ENCODE measurements at places on chromosomes 12 and 14.

DNA sequence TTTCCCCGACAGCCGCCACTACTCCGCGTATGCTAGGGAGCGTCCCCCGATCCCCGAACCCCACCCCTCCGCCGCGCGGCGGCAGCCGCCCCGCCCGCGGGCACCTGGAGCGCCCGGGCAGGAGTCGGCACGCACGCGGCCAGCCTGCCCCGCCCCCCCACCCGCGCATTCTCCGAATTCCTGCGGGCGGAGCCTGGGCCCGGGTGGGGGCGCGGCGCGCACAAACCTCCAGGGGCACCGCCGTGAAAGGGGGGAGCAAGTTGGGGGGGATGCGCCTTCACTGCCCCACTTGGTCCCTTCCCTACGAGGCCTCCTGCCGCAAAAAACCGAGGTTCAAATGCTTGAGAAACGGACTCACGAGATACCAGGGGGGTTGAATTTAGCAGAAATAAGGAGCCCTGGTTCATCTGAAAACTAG, 1.7 kb downstream of the AJUBA start:
- DNase-seq = peak; percentile 82

DNA sequence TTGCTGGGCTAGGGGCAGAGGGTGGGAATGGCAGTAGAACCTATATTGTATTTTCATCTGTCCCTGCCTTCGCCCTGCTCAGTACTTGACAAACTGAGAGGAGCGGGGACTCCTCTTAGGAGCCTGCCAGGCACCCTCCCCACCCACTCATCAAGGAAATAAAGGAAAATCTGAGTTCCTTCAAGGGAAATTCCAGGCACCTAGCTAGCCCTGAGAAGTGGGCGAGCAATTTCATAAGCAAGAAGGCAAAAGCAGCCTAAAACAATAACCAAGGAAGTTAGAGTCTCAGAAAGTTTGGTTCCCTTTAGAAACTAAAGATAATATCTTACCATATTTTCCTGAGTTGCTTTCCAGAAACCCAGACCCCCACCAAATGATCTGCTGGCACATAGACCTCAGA, 10.6 kb upstream of the PLEKHD1 start:
- no peak for DNase-seq

DNA sequence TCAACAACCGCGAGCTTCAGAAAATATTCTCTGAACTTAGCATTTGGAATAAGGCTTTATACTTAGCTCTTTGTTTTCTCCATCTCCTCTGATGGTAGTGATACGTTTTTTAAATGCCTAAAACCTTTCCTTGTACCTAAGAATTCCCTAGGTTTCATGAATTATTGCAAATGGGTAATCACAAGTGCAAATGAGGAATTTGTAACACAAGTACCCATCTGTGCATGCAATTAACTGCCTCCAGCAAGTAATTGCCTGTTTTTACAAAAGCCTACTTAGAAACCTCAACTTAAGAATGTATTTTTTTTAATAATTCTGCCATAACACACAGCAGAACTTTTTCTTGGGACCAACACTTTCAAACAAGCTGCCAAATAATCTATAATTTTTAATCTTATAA, 149.2 kb downstream of the PHLDA1 start:
- DNase-seq = no peak

- no peak for DNase-seq
Observed at GRCh38 chr14:94500264-94500663, 9.0 kb downstream of the SERPINA12 start.

DNA sequence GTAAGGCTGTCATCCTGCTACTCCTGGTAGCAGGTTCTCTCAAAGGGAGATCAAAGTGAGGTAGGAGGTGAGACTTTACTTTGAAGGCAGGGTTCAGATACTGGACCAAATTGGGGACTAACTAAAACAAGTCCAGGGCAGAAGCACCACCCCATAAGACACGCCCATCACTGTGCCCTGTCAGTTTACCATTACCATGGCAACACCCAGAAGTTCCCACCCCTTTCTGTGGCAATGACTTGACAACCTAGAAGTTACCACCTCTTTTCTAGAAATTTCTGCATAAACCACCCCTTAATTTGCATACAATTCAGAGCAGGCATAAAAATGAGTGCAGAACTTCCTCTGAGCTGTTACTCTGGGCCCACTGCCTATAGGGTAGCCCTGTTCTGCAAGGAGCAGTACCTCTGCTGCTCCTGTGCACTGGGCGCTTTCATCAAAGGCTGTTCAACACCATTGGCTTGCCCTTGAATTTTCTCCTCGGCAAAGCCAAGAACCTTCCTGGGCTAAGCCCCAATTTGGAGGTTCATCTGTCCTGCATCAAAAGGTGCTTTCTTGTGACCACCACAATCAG, 64.8 kb upstream of the MAX start:
- DNase-seq = no peak

DNA sequence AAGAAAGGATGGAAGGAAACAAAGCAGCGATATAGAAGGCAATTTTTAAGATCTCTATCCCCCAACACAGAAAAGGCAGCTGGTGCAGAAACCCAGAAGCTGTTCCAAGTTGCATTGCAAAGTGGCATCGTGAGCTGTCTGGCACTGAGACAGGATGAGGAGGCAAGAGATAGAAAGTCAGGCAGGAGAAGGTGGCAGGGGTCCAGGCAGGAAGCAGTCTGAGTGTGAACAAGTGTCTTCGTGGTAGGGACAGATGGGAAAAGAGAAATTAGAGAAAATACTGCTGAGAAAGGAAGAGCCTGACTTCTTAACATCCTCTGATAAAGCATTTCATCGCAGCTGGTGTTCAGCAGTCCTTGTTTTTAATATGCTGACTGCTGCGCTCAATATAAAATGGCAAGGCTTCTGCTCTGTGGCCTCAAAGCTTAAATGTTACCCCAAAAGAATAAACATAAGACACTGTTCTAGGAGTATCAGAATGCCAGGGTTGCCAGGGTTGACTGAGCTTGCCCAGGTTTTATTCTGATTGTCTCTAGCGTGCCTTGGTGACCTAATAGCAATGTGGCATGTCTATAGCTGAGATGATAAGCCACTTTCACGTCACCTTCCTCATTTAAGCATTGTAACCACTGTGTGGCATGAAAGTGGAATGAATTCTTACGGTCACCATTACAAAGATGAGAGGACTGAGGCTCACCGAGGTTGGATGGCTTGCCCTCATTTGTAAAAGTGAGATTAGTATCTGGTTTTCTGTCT, 397.6 kb downstream of the NUAK1 start:
- peak; percentile 94 for DNase-seq

GRCh38 chr12:45763381-45763780, 33.9 kb downstream of the ARID2 start:
- no peak for DNase-seq

GRCh38 chr12:88418856-88419497, 161.3 kb downstream of the KITLG start:
- no peak for DNase-seq

GRCh38 chr12:42586268-42586667, 3.3 kb downstream of the PRICKLE1 start:
- no peak for DNase-seq

DNA sequence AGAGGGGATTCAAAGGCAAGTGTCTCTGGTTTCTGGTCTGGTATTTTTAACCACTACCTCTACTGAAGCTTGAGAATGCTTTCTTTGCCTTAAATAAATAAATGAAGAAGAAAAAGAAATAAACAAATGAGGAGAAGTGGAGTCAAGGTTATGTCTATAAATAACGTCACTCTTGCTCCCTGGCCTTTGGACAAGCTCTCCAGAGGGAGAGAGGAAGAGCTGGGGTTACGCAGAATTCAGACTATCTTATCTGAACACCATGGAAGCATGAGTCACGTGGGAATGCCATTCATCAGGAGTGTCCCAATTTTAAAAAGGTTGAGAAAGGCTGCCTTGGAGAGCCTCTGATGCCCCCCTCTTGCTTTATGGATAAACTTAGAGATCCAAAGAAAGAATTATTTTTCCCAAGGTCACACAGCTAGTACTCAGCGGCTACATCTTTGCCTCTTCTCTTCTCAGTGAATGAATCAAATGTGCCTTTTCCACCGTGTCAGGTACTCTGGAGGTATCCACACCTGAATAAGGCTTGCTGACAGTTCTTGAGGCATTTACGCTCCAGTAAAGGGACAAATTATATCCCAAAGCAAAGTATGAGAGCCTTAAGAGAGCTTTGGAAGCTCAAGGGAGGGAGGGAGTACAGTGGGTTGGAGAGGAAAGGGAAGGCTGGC, 12.9 kb upstream of the MSI1 start:
- DNase-seq = no peak

DNA sequence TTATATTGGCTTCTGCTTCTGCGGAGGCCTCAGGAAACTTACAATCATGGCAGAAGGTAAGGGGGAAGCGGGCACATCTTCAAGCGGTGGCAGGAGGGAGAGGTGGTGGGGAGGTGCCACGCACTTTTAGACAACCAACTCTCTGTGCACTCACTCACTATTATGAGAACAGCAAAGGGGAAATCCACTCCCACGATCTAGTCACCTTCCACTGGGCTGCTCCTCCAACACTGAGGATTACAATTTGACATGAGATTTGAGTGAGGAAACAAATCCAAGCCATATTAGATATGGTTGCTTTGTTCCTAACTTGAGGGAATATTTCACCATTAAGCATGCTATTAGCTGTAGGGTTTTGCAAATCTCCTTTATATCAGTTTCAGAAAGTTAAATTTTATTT, 80.3 kb downstream of the UNC79 start:
- DNase-seq = no peak

DNA sequence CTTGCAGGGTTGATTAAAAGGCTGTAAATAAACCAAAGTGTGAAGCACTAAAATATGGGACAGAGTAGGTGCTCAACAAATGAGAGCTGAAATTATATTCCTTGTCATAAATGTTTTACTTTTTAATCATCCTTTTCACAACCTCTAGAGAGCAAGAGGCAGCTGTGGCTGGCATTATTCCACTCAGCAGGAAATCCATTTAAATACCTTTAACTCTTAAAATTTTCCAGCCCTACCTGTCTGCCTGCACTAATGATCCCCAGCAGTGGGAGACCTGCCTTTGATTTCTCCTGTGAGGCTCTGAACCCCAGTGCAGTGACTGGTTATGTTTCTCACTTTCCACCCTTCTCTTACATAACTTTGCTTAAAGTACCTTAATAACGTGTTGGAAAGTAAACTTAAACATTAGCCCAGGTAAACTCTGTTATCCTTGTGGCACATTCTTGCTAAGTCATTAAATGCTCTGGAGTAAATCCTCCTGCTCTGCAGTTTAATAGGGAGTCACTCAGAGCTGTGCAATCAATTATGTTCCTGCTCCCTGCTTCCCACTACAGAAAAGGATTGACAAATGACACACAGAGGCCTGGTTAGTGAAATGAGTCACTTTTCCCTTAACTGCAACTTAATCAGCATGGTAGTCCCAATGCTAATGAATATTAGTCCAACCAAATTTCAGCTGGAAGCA, 755.7 kb upstream of the USP15 start:
- DNase-seq = no peak

DNA sequence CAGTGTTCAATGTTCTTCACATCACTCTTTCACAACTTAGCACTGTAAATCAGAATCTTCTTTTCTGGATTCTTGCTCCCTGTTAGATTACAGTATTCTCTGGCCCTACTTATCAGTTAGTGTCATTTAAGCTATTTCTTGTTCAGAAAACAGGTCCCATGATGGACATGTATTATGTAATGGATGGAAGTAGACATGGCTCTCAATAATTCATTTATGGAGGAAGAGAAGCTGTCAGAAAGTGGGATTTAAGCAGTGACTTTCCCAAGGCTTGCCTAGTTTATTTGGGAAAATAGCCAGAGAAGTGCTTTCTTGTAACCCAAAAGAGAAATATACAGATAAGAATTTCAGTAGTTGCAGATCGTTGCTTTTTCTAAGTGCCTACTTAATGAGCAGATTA, 1.6 kb downstream of the ERC1 start:
- DNase-seq = no peak

DNA sequence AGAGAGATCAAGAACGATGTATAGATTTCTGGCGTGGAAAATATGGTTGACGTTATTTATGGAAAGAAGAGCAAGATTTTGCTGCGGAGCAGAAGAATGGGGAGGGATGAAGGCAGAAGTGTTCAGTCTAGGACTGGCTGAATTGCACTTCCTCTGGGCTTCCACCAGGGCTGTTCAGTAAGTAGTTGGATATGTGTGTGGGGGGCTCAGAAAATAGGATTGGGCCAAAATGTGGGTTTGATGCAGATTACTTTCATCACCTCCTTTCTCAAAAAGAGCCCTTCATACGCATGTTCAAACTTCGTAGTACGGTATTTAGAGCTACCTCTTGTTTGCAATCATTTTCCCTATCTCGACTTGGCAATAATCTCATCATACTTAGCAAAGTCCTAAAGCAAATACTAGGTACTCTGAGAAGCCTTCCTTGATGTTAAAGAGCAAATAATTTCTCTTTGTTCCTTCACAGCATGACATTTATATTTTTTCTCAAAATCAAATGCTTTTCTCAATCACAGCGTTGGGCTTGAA, 349.4 kb downstream of the NELL2 start:
- DNase-seq = no peak

GRCh38 chr12:32897687-32898573, 1.4 kb upstream of the PKP2 start:
- DNase-seq = no peak

DNA sequence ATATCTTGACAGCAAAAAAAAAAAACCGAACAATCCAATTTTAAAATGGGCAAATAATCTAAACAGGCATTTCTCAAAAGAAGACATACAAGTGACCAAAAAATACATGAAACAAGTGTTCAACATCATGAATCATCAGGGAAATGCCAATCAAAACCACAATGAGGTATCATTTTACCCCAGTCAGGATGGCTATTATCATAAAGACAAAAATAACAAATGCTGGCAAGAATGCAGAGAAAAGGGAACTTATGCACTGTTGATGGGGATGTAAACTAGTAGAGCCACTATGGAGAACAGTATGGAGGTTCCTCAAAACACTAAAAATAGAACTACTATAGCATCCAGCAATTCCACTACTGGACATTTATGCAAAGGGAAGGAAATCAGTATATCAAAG, 448.2 kb downstream of the RGS6 start:
- DNase-seq = no peak

DNA sequence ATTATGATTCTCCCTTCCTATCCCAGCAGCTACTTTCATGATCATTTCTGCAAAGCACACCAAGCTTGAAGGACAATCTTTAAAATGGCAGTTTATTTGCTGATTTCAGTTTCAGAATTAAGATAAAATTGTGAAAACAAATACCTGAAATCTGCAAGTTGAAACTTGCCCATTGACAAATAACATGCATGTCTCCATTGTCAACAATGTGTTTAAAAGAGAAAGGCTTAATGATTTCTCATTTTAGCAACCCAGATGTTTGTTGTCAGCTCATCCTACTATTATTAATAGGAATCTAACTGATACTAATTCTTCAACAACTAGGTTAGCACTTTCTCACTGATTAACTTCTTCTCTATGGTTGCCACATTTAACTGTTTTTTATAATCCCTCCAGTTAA, 474.6 kb downstream of the PRKD1 start:
- no peak for DNase-seq
